CD4-positive, alpha-beta T cell treated with Interleukin-10 for 1 hour (primary cell): ENCODE measurements at places on chromosomes 6 and 20.

DNA sequence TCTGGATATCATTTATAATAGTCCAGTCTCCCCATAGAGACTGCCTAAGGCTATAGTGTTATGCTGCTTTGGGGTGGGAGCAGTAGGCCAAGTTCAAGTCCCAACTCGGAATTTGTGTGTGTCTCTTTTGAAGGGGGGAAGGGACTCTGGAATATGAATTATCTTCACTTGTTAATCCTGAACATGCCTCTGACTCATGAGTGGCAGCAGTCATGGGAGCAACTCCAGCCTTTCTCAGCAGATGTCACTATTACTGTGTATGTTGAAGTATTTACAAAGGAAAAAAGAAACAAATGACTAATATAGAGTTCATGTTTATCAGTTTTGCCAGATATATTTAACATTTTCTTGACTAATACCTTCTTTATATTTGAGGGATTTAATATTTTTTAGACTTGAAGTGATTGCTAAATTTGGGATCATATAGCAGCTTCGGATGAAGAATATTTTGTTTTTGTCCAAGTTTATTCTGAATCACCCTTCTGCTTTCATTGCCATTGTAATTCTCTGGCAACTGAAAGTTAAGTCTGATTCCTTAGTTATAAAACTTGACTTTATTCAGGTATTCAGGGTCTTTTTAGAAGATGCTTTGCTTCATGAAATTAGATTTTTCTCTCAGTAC is 23.4 kb downstream of the FAM217A start:
- DNase-seq, result peak; percentile 9

DNA sequence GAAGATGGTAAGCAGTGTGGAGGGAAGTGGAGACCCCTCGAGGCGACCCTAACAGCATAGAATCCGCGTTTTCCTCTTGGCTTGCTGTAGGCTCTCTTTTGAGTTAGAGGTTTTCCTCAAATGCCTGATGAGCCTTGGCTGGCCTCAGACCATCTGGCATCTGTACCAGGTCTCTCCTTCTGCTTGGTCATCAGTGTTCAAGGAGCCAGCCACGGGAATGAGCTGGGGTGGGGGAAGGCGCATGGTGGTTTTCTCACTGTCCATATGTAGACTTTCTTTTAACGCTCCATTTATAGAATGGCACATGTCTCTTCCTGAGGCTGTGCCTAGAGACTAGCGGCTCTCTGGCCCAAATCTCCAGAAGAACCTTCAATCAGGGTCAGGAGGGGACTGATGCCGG is 8.1 kb upstream of the GUCA1A start:
- DNase-seq, result no peak

- DNase-seq, result no peak
Measured at GRCh38 chr6:34992376-34992775, 103.3 kb downstream of the ANKS1A start.

DNA sequence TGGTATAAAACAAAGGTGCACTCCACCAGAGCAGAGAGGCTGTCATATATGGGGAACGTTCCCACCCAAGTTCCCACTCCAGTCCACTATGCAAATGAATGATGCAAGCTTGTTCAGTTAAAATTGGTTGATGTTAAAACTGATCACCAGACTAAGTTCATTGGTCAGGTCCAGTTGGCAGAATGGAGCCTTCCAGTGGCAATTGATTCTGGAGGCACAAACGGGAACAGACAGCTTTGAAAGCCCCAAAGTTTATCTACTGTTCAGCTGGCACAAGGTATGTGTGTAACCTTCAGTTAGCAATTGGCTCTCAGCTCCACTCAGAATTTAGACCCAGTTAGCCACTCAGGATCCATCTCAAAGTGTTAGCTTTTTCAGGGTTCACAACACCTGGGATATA is 119.4 kb upstream of the CEP85L start:
- DNase-seq, result no peak

DNA sequence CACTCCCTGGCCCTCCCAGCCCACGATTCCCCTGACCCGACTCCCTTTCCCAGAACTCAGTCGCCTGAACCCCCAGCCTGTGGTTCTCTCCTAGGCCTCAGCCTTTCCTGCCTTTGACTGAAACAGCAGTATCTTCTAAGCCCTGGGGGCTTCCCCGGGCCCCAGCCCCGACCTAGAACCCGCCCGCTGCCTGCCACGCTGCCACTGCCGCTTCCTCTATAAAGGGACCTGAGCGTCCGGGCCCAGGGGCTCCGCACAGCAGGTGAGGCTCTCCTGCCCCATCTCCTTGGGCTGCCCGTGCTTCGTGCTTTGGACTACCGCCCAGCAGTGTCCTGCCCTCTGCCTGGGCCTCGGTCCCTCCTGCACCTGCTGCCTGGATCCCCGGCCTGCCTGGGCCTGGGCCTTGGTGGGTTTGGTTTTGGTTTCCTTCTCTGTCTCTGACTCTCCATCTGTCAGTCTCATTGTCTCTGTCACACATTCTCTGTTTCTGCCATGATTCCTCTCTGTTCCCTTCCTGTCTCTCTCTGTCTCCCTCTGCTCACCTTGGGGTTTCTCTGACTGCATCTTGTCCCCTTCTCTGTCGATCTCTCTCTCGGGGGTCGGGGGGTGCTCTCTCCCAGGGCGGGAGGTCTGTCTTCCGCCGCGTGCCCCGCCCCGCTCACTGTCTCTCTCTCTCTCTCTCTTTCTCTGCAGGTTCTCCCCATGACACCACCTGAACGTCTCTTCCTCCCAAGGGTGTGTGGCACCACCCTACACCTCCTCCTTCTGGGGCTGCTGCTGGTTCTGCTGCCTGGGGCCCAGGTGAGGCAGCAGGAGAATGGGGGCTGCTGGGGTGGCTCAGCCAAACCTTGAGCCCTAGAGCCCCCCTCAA is at the start of gene LTA:
LTA (plus strand) TSS at position 249 of the 871 bp plus-strand sequence; CDS start at position 703, 454 bp downstream.
- peak; percentile 82 for DNase-seq

DNA sequence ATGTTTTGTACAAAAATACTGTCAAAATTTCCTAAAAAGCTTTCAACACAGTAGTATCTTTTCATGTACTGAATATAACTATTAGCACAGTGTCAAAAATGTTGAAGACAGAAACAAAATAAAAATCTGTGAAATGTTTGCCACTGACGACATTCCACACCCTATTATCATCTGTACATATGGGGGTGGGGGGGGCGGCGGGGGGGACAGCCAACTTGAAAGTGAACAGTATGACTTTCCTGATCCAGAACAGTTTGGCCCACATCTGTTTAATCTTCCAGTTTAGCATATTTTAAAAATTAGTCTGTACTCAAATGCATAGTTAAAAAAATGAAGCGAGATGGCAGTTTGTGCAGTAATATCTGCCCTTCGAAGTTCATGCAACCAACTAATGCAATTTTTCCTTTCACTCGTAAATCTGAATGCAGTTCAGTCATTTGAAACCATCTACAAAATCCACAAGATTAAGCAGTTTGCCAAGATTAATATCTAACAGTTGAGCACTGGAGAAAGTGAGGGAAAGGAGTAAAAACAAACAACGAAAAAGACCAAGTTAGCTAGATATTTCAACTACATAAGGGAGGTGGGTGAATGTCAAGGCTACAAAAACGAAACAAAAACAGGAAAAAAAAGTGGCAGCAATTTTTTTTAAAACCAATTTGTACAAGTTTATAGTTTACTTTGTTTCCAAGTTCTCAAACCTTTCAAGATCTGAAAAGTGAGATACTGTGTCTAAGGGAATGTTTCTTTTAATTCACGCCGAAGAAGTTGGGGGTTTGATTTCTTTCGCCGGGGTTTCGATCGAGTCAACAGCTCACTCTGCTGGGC is 1.9 kb downstream of the CITED2 start:
- DNase-seq, result no peak

DNA sequence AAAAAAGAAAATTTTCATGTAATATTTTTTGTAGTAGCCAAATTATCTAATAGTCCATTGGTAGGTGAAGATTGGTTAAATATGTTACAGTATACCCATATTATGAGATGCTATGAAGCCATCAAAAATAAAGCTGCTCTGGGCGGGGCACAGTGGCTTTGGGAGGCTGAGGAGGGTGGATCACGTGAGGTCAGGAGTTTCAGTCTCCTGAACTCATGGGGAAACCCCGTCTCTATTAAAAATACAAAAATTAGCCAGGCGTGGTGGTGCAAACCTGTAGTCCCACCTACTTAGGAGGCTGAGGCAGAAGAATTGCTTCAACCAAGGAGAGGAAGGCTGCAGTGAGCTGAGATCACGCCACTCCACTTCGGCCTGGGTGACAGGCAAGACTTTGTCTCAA is 360.5 kb downstream of the KIF16B start:
- no peak for DNase-seq

GRCh38 chr20:55354720-55355119 is 650.6 kb downstream of the CBLN4 start:
- no peak for DNase-seq

GRCh38 chr6:45002390-45003105 is 325.6 kb upstream of the RUNX2 start:
- peak; percentile 13 for DNase-seq

DNA sequence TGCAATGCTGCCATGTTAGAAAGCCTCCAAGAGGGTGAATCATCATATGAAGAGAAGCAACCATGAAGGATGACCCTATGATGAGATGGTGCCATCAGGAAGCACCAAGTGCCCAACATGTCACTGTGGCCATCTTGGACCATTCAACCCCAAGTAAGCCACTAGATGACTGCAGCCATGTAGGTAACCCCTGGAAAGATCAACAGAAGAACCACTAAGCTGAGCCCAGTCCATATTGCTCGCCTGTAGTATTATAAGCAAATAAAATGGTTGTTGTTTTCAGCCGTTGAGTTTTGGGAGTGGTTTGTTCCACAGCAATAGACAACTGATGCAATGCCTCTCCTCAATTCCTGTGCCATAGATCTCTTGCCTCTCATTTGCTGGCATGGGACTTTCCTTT is 140.9 kb downstream of the SCML4 start:
- no peak for DNase-seq

DNA sequence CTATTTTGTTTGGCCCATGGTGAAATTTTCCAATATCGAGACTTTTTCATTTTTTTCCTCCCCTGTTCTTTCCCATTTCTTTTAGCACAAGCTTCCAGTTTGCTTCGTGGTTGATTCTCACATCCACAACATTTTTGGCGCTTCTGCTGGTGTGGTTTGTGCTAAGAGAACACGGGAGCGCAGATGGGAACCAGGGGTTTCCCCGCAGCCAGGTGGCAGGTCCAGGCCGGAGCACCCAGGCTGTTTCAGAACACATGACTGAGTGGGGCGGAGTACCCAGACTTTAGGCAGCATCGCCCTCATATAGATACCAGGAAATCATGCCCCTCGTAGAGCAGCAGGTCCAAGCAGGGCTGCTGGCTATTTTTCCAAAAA is 58.0 kb downstream of the SYTL3 start:
- DNase-seq, result no peak

DNA sequence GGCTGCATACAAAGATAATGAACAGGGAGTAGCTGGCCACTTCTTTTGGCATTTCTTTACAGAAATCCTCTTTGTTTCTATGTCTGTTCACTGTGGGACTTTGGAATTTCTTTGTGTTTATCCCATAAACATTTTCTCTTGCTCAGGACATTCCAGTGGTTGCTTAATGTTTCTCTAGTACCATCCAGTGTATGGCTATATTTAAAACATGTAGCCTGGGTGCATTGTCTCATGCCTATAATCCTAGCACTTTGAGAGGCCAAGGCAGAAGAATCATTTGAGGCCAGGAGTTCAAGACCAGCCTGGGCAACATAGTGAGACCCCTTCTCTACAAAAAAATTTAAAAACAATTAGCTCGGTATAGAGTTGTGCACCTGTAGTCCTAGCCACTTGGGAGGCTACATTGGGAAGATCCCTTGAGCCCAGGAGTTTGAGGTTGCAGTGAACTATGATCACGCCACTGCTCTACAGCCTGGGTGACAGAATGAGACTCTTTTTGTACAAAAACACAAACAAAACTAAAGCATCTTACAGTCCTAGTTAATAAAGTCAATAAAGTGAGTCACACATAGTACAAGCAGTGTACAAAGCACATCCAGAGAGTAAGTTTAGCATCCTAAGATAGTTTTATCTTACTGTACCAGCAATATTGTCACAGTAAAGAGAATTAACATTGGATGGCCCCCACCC is 63.3 kb downstream of the ZFAND3 start:
- DNase-seq, result no peak

- no peak for DNase-seq
Measured at GRCh38 chr20:25341716-25342680, 48.6 kb downstream of the ABHD12 start.

- DNase-seq, result no peak
Measured at GRCh38 chr6:121522265-121522664, 86.8 kb downstream of the GJA1 start.

DNA sequence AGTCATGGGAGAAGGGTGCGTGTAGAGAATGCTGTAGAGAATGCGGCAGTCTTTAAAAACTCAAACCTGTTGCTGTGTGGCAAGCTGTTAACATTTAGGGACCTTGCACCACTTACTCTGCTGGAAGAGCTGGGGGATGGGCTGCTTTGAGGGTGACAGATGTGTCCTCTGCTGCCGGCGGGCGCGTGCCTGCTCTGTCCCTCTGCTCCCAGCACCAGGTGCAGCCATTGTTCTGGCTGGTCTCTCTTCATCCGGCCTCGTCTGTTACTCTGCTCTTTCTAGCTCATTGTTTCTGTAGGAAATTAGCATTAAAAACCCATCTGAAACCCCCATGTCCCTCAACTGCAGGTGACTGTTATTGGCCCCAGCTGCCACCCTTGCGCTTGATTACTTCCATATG is 78.5 kb downstream of the CBFA2T2 start:
- DNase-seq, result no peak

DNA sequence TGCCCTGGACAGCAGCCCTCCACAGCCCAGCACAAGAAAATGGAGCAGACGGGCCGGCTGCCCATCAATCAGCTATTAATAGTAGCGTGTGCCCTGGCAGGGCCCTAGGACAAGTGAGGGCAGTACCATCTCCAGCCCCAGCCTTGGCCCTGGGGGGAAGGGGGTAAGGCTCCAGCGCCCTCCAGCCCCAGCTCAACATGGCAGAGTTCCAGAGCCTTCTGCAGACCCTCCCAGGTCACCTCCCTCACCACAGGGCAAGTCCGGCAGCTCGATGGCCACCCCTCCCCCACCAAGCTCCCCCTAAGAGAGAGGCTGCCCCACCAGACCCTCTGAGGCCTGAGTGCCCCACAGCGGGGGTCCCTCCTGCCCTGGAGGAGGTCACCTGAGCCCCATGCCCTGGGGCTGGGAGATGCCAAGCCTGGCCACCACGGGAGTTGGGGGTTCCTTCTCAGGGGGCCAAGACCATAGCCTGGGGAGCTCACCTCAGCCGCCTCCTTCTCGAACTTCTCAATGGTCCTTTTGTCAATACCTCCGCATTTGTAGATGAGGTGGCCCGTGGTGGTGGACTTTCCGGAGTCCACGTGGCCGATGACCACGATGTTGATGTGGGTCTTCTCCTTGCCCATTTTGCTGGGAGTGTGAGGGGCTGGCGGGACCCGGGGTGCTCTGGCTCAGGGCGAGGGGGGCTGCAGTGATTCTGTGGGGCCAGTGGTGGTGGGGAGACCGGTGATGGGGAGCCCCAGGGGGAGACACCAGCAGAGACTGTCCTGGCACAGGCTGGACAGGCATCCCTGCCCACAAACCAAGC is 1.5 kb downstream of the EEF1A2 start:
- DNase-seq, result no peak

DNA sequence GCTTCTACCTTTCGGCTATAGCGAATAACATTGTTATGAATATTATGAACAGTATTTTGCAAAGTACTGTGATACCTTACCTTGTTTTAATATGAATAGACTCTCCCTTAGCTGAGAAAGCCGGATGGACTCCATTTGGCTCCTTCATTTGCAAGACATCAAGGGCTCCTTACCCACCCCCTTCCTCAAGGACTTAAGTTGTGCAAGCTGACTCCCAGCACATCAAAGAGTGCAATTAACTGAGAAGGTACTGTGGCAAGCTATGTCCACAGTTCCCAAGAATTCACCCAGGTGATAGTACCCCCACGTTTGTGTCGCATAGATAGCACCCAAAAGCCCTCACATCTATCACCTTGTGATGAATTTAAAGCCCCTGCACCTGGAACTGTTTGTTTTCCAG is 11.2 kb downstream of the CST5 start:
- DNase-seq, result no peak
